ENCODE measurements at places on chromosomes 6 and 20. TPM values are rescaled to one million over a fixed set of nuclear protein-coding genes. Genes with fewer than 3 reads are reported as not detected.

ALDH5A1 gene
- total RNA-seq = 0.69 TPM

ZNF391 gene
- 2.4 TPM for total RNA-seq

ISM1 gene
- total RNA-seq = not detected

HLA-DPA1 gene
- not detected for total RNA-seq
